Aorta (tissue), 5 donors: ENCODE measurements at places on chromosomes 12 and 14. TPM values are rescaled to one million over a fixed set of nuclear protein-coding genes. Genes with fewer than 3 reads are reported as not detected.

DNA sequence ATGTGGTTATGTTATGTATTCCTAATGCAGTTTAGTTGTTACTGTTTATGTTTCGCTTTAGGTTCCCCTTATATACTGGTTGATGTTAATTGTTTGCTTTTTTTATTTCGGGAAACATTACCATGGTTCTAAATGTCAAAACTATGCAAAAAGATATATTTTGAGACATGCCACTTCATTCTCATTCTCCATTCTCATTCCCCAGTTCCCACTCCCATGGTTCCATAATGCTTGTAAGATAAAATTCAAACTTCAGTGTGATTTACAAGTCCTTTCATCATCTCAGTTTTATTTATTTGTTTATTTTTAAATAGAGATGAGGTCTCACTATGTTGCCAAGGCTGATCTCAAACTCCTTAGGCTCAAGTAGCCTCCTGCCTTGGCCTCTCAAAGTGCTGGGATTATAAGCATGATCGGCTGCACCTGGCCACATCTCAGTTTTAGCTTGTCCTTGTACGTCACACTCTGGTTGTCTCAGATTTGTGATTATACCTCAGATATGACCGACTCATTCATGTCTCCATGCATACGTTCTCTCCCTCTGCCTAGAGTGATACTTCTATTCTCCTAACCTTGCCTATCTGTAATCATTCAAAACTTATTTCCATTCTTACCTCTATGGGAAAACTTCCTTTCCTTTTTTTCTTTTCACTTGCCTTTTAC is 407.8 kb upstream of the RGS6 start:
- DNase-seq = no peak

DNA sequence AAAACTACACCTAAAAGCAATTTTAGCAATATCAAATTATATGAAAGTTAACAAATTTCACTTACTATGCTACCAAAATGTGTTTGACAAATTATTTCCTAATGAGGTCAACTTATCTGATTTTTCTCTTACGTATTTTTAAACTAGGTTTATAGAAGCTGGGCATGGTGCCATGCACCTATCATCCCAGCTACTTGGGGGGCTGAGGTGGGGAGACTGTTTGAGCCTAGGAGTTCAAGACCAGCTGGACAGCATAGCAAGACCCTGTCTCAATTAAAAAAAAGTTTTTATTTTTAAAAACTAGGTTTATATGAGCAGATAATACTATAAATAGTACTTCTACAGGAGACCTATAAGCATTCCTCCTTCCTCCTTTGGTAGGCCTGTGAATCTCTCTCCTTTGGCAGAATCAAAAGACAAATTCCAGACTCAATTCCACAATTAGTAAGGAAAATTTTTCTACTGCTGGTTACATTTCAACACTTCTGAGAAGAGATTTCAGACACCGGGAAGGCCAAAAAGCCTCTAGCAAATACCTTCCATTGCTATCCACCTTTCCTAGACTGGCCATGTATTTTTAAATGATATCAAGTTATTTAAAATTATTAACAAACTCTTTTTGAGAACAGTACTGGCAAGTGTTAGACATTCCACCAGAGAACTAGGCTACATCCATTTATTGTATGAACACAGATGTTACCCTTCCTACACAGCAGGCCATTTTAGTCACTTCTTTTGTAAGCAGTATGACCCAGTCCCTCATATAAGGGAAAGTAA is 34.4 kb downstream of the CDK17 start:
- no peak for DNase-seq

- DNase-seq = no peak
These were observed 169.2 kb downstream of the PIWIL1 start for GRCh38 chr12:130506844-130507243.

DNA sequence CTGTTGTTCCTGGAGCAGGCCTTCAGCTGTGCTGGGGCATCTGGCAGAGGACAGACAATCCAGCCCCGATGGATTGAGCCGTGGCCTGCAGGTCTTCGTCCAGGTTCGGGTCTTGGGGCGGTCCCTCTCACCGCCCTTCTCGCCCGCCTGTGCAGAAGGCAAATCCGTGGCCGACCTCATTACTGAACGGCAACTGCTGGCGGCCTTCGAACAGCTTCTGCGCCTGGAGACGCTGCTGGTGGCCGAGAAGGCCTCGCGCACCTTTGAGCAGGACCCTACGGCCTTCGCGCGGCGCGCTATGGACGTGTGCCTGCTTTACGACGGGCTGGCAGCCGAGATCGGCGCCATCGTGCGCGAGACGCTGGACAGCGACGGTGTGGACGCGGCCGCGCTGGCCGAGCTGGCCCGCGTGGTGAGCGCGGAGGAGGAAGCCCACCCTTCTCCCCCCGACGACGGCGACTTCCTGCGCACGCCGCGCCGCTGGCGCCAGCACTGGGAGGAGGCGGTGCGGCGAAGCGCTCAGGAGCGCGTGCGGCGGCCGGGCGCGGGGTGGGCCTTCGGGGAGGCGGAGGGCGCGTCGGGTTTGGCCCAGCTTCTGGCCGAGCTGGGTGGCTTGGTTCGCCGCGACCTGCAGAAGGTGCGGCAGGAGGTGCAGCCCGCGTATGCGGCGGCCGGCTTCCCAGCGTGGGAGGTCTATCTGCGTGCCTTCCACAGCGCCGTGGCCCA is 7.6 kb downstream of the EXOC3L4 start:
- no peak for DNase-seq

- no peak for DNase-seq
These were observed 68.5 kb downstream of the DAO start for GRCh38 chr12:108948367-108948766.

DNA sequence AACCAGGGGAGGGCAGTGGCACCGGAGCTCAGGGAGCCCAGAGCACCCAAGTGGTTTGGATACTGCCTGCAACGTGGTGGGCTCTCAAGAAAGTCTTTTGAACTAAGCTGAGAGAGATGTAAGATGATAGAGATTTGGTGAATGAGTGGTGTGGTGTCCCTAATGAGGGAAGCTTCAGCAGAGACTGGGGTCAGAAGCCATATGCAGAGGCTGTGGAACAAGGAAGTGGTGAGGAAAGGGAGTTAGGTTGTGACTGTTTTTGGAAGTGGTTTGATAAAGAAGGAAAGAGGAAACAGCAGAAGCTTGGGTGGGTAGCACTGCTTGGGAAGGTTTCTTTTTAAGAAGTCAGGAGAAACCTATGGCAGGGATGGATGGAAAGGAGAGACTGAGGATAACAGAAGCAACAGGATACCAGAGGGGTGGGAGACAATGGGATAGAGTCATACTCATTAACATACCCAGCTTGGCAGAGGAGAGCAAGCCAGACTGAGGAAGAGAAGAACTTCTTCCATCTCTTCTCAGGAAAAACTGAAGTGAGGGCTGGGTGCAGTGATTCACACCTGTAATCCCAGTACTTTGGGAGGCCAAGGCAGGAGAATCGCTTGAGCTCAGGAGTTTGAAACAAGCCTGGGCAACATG is 24.1 kb downstream of the SLC4A8 start:
- DNase-seq = no peak

DNA sequence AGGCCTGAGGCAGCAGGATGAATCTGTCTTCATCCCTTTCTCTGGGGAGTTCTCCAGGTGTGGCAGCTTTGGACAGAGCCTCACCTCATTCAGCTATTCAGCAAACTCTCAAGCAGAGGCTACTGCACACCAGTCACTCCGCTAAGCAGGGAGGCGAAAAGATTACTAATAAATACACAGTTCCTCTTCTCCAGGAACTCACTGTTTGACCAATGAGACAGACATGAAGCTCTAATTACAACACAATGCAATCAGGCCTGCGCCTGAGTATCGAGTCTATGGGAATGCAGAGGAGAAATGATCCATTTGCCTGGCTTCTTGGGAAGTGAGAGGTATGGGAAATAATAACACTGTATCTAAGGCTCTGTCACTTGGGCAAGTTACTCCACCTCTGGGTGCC is 178.1 kb downstream of the CRADD start:
- DNase-seq = no peak

HCAR1 gene
- not detected for polyA plus RNA-seq

GNB3 gene
- polyA plus RNA-seq = 32.9 TPM

GPRC5D gene
- polyA plus RNA-seq = not detected

SMCO2 gene
- 0.72 TPM for polyA plus RNA-seq

RPS6KA5 gene
- 1.6 TPM for polyA plus RNA-seq
